ENCODE measurements at places on chromosomes 6 and 20.

GRCh38 chr20:12276011-12276673, 358.4 kb downstream of the BTBD3 start:
- DNase-seq = no peak

GRCh38 chr20:17993546-17993945, 24.7 kb downstream of the MGME1 start:
- DNase-seq = no peak

DNA sequence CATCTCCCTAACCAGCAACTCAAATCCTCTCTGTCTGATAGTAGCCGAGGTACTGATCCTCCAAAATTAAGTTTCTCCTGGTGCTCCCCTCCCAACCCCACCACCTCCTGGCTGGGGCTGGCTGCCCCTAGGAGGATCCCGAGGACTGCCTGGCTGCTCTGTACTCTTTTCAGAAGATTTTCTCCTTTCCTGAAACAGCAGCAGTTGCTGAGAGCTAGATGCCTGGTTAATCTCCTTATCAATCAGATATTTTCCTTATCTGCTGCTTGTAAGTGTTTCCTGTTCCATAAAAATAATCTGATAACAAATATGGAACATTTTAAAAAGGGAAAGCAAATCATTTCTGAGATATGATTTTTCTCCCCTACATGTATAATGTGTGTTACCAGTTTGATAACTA, 52.8 kb downstream of the ZMYND8 start:
- no peak for DNase-seq

GRCh38 chr6:75458895-75459294, 34.7 kb downstream of the FILIP1 start:
- peak; percentile 66 for DNase-seq

- no peak for DNase-seq
Measured at GRCh38 chr20:52230409-52230808, 38.8 kb upstream of the ZFP64 start.
